LHCN-M2 (cell line): ENCODE measurements at places on chromosomes 12 and 14.

GRCh38 chr12:107817250-107817649, 42.7 kb downstream of the ASCL4 start:
- no peak for DNase-seq

DNA sequence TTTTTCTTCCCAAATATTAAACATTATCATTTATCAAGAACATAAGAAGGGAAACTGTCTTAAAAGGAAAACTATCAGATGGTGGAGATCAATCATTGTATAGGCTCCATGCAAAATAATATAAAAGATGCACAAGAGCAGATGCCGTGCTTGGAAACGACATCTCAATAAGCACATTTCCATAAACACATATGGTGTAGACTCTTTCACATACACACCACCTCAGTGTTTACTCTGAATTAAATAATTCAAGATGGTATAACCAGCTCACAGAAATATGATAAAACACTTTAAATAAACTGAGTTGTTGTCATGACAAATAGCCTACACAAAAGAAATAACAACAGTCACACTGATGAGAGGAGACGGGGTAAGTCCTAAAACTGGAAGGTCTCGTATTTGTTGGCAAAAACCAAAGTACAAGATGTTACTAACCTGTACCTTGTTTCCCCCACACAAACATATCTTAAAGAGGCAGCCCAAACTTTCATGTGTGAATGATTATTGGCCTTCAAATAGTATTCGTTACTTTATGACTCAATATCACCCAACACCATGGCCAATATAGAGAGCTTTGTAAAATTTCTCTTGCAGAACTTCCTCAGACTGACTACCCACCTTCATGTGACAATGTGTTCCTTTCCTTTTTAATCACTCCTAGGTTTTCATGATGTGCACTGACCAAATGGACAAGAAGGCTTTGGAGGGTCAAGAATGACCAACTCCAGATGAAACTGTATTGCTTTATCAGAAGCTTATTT, 48.6 kb upstream of the TMPO start:
- DNase-seq: no peak

DNA sequence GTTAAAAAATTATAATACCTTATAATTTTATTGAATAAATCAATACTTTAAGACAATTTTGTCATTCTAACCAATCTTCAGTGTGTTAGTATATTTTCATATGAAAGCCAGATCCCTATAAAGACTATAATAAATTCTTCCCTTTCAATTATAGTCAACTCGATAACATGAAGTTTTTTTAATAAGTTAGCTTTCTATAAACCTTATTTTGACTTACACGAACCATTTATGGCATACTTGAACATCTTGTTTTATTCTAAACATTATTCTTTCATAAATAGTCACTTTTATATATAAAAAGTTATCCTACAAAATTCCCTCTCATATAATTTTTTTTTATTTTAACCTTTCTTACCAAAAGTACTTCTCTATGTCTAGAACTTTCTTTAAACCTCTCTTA, 1002.3 kb downstream of the TMEM121 start:
- DNase-seq: peak; percentile 6

GRCh38 chr14:59337141-59337611, 128.0 kb downstream of the GPR135 start:
- DNase-seq: no peak

DNA sequence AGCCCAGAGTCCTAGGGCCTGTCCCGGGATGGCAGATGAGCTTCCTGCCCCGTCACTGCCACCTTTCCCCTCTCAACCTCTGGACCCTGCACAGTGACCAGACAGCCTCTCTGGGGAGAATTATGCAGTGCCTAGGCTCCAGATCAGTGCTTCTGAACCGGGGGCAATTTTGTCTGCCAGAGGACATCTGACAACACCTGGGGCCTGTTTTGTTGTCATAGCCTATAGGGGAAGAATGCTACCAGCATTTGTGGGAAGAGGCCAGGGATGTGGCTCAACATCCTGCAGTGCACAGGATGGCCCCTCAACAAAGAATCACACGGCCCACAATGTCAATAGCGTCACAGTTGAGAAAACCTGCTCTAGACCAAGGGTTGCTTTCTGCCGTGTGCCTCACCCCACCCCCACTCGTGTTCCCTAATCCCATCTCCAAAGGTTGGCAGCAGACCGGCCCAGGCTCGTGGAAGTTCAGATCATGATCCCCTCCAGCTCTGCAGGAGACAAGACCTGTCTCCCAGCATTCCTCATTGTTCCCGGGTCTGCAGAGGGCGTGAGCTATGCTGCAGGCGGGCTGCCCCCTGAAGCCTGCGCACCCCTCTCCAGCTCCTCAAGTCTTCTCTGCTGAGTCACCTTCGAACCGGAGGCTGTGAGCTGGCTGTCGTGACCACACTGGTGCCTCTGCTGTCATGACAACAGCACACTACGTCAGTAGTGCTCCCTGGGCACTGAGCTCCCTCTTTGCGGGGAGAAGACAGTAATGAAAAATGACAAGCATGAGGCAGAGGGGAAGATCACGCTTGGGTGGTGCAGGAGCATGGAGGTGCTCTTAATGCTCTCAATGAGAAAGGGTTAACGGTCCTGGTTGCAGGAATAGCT, 2.0 kb upstream of the GAPDH start:
- DNase-seq: peak; percentile 98

- no peak for DNase-seq
Measured at GRCh38 chr12:12336049-12336411, 14.0 kb downstream of the MANSC1 start.

DNA sequence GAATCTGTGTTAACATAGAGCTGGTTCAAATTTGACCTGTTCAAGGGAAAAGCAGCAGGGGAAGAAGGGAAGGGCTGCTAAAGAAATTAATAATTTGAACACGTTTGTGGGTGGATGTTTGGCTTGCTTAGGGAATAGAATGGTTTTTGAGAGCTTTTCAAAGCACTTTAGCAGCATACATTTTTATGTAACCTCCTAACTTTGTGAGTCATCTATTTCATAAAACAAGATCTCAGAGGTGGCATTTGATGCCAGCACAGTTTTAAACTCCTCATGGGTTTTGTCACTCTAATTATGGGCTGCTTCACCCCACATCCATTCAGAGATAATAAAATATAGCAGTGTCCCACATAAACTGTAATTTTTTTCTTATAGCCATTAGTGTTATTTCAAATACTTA, 143.8 kb downstream of the ACSS3 start:
- DNase-seq: no peak

- DNase-seq: no peak
Measured at GRCh38 chr12:124862768-124863415, 772 bp downstream of the SCARB1 start.

DNA sequence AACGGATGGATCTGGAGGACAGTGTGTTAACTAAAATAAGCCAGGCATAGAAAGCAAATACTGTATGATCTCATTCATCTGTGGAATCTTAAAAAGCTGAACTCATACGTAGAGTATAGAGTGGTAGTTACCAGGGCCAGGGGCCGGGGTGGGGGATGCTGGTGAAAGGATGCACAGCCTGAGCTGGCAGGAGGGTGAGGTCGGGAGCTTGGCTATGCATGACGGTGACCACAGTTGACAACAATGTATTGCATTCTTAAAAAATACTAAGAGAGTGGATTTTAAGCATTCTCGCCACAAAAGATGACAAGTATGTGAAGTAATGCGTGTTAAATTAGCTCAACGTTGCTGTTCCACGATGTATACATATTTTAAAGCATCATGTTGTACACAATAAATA, 351.3 kb downstream of the TMEM121 start:
- DNase-seq: no peak

GRCh38 chr12:43117226-43117930, 434.6 kb downstream of the ADAMTS20 start:
- DNase-seq: no peak

DNA sequence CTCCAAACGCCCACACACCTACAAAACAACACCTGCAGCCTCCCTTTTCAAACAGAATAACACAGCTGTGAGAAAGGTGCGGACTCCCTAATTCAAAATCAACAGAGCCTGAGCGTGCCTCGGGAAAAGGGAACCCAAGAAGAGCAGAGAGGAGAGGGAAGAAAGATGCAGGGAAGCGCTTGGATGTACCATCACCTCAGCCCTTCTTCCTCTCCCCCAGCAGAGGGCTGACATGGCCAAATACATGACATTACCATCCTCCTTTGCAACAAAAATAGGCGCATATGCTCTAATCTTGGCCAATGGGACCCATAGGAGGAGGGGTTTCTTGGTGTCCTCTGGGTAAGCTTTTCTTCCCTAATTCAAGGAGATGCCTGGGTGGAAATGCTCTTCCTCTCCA, 78.0 kb downstream of the CPSF2 start:
- DNase-seq: no peak

DNA sequence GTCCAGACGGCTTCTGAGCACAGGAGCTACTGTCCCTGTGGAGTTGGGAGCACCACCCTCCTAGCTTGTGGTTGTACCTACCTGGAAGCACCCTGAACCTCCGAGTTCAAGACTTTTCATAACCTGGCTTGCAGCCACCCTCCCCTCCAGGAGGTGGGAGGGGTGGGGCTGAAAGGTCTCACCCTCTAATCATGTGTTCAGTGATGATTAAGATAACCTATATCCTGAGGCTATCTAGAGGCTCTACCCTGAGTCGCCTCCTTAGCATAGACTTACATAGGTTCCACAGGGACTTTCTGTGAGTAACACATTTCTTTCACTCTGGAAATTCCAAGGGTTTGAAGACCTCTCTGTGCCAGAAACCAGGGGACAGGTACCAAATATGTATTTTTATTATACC, 146.5 kb downstream of the CFAP54 start:
- no peak for DNase-seq

GRCh38 chr14:101090976-101091375, 187.5 kb upstream of the RTL1 start:
- DNase-seq: no peak

DNA sequence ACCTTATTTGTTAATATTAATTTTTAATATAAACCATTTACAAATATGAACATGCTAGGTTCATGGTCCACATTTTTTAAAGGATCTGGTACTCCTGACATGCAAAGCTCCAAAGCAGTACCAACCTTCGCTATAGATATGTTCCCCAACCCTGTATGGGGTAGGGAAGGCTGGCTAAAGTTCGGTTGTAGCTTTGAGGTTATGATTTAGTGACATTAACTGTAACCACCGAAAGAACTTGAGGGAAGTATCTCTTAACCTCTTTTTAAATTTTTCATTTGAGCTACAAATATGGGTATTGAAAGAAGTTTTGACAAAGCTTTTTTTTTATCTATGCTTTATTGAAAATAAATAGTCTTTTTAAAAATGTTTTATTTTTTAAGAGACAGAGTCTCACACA, 115.5 kb downstream of the DYRK2 start:
- no peak for DNase-seq

DNA sequence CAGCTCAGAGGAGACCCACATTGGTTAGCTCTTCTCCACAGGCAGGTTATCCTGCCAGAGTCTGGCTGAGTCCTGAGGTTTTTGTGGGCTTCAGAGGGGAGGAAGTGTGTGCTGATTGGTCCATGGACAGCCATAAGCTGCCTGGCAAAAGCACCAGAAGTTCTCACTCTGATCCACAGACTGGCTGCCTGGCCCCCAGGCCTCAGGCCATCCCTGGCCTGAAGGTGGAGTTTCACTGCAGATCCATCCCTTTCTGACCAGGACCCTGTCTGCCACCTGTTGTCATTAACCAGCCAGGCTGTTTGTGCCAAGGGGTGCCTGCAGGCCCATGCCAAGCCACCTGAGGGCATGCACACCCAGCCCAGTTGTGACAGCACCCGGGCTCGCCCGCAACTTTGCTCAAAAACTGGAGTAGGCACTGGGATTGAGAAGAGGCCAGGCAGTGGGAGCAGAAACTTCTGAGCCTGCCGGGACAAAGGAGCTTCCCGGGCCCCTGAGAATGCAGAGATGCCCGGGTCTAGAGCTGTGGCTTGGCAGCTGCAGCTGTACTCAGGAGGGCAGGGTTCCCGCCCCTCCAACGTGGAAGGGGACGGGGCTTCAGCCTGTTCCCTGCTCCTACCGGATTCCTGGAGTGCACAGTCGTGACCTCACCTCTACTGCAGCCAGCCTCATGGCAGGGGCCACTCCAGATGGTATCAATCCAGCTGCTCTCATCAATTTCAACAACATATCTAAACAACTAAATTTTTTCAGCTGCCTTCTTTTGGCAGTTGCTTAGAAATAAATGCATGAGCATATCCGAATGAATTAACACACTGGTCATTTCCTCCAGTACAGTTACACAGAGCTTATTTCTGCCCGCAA, 1277.3 kb downstream of the SLC16A7 start:
- peak; percentile 81 for DNase-seq

- no peak for DNase-seq
Measured at GRCh38 chr14:104747876-104748275, 5.1 kb upstream of the SIVA1 start.

- DNase-seq: no peak
Measured at GRCh38 chr14:70873627-70874026, 33.6 kb upstream of the PCNX1 start.

- DNase-seq: no peak
Measured at GRCh38 chr12:118371321-118372282, 1.1 kb downstream of the TAOK3 start.

GRCh38 chr14:102020058-102020971, 55.9 kb downstream of the DYNC1H1 start:
- peak; percentile 99 for DNase-seq

GRCh38 chr14:69675877-69676416, 64.6 kb downstream of the SUSD6 start:
- no peak for DNase-seq

- peak; percentile 19 for DNase-seq
Measured at GRCh38 chr14:73176685-73177084, 40.4 kb downstream of the PSEN1 start.

DNA sequence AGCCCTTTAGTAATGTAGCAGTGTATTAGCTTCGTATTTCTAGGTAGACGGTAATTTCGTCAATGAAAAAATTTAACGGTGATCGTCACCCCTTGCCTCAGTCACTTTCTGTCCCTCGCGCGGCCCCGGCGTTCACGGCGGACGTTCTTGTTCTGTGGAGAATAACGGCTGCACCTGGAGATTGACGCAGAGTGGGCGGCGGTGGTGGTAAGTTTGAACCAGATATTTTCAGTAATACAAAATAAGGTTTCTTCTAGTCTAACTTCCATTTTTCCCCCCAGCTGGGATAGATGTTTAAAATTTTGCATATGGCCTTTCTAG, 341 bp downstream of the ZNF10 start:
- DNase-seq: no peak

DNA sequence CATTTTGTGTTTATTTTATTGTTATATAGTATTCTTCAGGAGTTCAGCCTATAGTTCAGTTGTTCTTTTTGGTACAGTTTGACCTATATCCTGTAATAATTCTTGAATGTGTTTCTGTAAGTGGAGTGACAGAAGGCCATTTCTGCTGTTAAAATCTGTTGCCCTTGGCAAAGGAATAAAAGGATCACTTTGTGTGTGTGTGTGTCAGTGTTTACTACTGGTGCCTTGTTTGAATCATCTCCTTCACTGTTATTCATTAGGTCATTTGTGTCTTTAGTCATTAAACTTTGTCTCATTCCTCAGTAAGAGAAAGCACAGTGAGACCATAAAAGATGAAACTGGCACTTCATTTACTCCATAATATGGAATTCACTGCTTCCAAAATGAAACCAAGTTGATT, 130.7 kb downstream of the TMTC2 start:
- no peak for DNase-seq

DNA sequence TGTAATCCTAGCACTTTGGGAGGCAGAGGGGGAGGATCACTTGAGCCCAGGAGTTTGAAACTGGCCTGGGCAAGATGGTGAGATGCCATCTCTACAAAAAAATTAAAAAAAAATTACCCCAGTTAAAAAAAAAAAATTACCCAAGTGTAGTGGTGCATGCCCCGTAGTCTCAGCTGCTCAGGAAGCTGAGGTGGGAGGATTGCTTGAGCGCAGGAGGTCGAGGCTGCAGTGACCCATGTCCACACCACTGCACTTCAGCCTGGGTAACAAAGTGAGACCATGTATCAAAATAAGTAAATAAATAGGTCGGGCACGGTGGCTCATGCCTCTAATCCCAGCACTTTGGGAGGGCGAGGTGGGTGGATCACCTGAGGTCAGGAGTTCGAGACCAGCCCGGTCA, 128.8 kb downstream of the VRK1 start:
- DNase-seq: no peak
